Thoracic aorta (tissue), 2 donors: ENCODE measurements at places on chromosomes 6 and 20. TPM values are rescaled to one million over a fixed set of nuclear protein-coding genes. Genes with fewer than 3 reads are reported as not detected.

DNA sequence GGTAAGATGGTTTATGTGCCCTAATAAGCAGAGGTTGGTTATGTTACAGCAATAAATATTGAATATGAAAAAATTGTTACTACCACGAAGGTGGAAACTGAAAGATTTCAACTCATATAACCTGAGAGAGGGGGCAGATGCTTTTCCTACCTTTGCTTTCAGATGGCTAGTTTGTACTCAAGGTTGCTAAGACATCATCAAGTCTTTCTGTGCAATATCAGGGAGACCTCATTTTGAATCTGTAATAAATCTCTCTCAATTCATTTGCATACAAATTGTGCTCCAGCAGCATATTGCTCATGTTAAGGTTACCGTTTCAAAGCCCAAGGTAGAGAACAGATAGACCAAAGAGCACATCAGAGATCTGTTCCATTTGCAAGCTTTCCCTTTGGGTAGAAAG lies 220.4 kb downstream of the KHDC1L start:
- no peaks in the 10 kb centered on the region for H3K4me1 ChIP-seq
- H3K4me3 ChIP-seq: no peak overlapping the region
- no peaks in the 10 kb centered on the region for H3K27me3 ChIP-seq
- H3K36me3 ChIP-seq: no peaks in the 10 kb centered on the region
- no peak for DNase-seq
- H3K27ac ChIP-seq: no peak overlapping the region

DNA sequence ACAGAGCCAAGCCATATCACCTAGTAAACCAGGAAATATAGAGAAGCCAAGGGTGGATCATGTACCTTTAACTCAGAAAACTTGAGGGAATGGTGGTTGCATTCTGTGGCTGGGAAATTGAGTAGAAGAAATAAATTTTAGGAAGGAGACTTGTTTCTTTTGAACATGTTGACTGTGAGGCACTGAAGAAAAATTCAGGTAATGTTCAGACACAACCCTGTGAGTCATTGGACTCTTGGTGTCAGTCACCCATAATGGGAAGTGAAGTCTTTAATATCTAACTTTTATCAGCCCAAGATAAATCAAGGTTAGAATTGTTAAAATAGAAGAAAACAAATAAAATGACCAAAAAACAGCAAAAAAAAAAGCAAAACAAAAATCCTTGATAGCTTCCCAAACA lies 98.8 kb upstream of the GRIK2 start:
- no peaks in the 10 kb centered on the region for H3K36me3 ChIP-seq
- no peaks in the 10 kb centered on the region for H3K27me3 ChIP-seq

GRCh38 chr20:24109537-24109936 lies 121.0 kb upstream of the GGTLC1 start:
- no peaks in the 10 kb centered on the region for H3K27me3 ChIP-seq
- no peak overlapping the region for H3K27ac ChIP-seq
- no peak for DNase-seq
- H3K4me3 ChIP-seq: no peak overlapping the region
- no peaks in the 10 kb centered on the region for H3K4me1 ChIP-seq

- H3K4me3 ChIP-seq: no peak overlapping the region
- DNase-seq: no peak
- no peak overlapping the region for H3K27ac ChIP-seq
- H3K27me3 ChIP-seq: no peaks in the 10 kb centered on the region
Observed at GRCh38 chr6:160110586-160111123, 11.0 kb upstream of the SLC22A1 start.

Gene LY6G5C
- not detected for total RNA-seq

- DNase-seq: no peak
- no peak overlapping the region for H3K4me3 ChIP-seq
- H3K4me1 ChIP-seq: no peaks in the 10 kb centered on the region
Observed at GRCh38 chr20:14785065-14785743, 447.8 kb upstream of the FLRT3 start.

Gene MUC22
- not detected for total RNA-seq

GRCh38 chr6:152463164-152463563 lies 174.0 kb downstream of the SYNE1 start:
- no peak overlapping the region for H3K27ac ChIP-seq
- no peak for DNase-seq
- no peaks in the 10 kb centered on the region for H3K4me1 ChIP-seq

Gene EYS
- total RNA-seq: not detected

GRCh38 chr6:50655848-50656453 lies 57.4 kb upstream of the TFAP2D start:
- H3K4me1 ChIP-seq: no peaks in the 10 kb centered on the region
- H3K27ac ChIP-seq: no peak overlapping the region
- DNase-seq: no peak
- H3K27me3 ChIP-seq: no peaks in the 10 kb centered on the region

DNA sequence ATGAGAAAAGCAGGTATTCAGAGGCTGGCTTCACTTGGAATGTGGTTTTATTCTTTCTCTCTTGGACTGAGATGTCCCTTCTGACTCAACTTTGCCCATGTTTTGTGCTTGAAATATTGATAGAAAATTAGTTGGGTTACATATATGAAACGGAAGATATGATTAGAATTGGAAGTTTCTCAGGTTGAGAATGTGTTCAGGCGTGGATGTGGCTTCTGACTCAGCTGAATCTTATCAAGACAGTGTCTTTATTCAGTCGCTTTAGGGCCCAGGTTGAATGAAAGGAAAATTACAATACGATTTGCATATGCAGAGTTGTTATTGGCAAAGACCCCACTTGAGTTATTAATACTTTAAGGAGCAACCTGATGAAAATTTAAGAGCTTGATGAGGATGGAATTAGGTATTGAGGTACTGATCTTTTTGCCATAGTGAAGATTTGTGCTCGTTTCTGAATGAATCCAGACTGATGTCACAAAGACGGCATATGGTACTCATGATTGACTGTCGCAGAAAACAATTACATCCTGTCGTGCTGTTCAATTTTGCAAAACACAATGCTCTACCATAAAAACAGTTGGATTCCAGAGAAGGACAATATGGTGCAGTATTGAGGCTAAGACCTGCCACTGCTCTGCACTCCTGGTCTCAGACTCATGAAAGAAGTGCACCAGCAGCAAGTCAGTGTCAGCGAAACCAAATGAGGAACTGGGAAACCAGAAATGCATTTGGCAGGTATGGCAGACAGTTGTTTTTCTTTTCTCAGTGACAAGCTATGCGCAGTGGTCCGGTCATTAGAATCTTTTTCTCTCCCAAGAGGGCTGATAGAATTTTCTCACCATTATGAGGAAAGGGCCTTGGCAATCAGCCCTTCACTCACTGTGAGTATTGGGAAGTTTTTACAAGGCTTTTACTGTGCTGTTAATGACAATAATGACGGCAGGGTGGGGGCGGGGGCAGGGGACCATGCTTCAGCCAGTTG lies 158.3 kb downstream of the DOK5 start:
- H3K27ac ChIP-seq: no peak overlapping the region
- no peak overlapping the region for H3K4me3 ChIP-seq
- H3K27me3 ChIP-seq: no peaks in the 10 kb centered on the region
- no peaks in the 10 kb centered on the region for H3K36me3 ChIP-seq
- H3K4me1 ChIP-seq: no peaks in the 10 kb centered on the region

DNA sequence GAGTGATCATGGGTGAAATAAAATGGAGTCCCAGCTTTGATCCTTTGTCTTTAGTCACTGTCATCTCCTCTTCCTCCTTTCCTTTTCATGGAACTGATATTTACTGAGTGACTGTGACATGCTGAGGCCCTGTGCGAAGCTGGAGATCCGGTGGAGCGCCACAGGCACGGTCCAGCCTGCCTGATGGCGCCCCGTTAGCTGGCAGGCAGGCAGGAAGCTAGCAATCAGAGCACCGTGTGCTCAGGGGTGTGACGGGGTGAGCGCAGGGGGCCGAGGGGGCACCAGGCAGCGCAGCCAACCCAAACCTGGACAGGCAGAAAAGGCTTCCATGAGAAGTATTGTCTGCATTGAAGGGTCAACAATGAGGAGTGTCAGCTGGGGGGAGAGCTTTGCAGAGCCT lies 100.2 kb upstream of the AKAP12 start:
- H3K4me1 ChIP-seq: no peaks in the 10 kb centered on the region
- no peak for DNase-seq
- H3K27ac ChIP-seq: no peak overlapping the region
- H3K4me3 ChIP-seq: no peak overlapping the region

DNA sequence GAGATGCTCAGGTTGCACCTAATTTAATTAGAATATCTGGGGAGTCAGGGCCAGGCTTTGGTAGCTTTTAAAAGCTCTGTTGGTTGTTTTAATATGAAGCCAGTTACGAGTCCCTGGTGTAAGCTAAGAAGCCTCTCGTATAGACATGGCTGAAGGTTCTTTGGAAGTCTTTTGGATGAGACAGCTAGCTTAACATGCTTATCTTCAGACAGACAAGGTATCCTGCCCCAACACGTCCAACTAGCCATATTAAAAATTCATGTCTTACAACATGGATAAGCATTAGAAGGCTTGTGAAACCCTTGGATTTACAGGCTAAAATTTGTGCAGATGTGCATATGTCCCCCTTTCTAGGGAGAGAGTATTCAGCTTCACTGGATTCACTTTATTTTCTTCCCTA lies 105.7 kb upstream of the KCNK16 start:
- no peak for DNase-seq
- peaks cover 23% of the 10 kb centered on the region for H3K4me1 ChIP-seq
- no peak overlapping the region for H3K27ac ChIP-seq

Gene BPIFB1
- total RNA-seq: not detected

DNA sequence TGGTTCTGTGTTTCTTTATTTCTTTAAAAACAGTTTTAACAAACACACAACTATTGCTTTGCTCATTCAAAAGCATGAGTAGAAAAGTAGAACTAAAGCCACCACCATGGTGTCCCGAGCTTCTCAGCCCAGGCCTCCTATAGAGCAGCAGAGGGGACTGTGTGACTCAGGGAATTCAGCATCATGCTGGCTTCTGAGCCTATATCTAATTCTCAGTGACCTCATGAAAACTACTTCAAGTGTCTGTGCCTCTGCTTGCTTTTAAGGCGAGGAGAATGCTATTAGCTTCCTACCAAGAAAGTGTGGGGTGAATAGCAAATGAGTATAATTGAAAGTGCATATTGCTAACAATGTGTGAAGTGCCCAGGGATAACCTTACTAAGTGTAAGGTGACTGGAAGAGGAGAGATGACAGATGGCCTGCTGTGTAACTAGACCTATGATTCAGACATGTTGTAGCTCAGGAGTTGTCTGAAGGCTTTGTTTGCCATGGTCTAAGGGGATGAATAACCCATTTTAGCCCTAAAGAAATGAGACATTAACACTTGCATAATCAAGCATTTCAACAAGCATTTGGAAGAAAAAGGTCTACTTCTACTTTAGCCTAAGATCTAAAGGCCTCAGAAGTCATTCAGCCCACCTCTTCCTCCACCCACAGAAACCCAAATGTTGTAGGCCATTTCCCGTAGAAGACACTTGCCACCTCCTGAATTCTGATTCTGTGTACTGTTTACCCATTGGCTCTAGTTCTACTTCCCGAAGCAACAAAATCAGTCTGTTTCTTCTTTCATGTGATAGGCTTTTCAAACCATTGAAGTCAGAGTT lies 121.5 kb upstream of the ARG1 start:
- H3K4me3 ChIP-seq: no peak overlapping the region
- H3K27me3 ChIP-seq: no peaks in the 10 kb centered on the region
- no peaks in the 10 kb centered on the region for H3K4me1 ChIP-seq
- no peak for DNase-seq
- no peak overlapping the region for H3K27ac ChIP-seq

Gene KCNQ5
- total RNA-seq: 8.5 TPM

DNA sequence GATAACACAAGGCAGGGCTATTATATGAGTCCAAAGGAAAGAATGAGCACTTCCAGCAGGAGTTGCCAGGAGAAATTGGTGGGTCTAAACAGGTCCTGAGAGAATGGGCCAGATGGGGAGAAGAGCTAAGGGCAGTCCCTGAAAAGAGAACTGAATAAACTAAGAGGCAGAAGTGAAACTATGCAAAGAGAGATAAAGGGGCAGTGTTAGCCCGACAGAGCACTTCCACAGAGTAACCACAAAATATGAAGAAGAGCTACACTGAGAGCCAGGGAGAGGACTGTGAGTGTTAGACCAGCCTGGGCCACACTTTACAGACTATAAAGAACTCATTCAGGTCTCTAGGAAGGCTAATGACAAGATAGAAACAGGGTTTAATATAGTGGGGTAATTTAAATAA lies 43.8 kb downstream of the RALGAPA2 start:
- H3K27me3 ChIP-seq: no peaks in the 10 kb centered on the region
- no peak overlapping the region for H3K27ac ChIP-seq
- H3K4me3 ChIP-seq: no peak overlapping the region
- no peaks in the 10 kb centered on the region for H3K36me3 ChIP-seq
- no peaks in the 10 kb centered on the region for H3K4me1 ChIP-seq
- no peak for DNase-seq

GRCh38 chr20:29876911-29877285 lies 1380.6 kb upstream of the DEFB115 start:
- no peak overlapping the region for H3K4me3 ChIP-seq
- no peak for DNase-seq
- no peaks in the 10 kb centered on the region for H3K27me3 ChIP-seq
- no peaks in the 10 kb centered on the region for H3K4me1 ChIP-seq

Gene TRIM38
- 25.1 TPM for total RNA-seq

Gene VAPB
- total RNA-seq: 32.8 TPM

- no peak for DNase-seq
- peak overlapping the region; percentile 42 for H3K4me3 ChIP-seq
- no peaks in the 10 kb centered on the region for H3K27me3 ChIP-seq
- peaks cover 39% of the 10 kb centered on the region for H3K36me3 ChIP-seq
- peaks cover 33% of the 10 kb centered on the region for H3K4me1 ChIP-seq
Observed at GRCh38 chr6:56524891-56525703, 117.6 kb downstream of the DST start.

Gene ABCC10
- total RNA-seq: 58.9 TPM

Gene NRM
- 17.1 TPM for total RNA-seq

GRCh38 chr6:137443901-137444300 lies 50.3 kb downstream of the OLIG3 start:
- no peaks in the 10 kb centered on the region for H3K36me3 ChIP-seq
- no peak overlapping the region for H3K27ac ChIP-seq
- no peak for DNase-seq
- H3K4me3 ChIP-seq: no peak overlapping the region
- no peaks in the 10 kb centered on the region for H3K4me1 ChIP-seq
- H3K27me3 ChIP-seq: no peaks in the 10 kb centered on the region

Gene C20orf96
- total RNA-seq: 6.2 TPM

GRCh38 chr20:51946586-51946985 lies 144.3 kb upstream of the SALL4 start:
- no peaks in the 10 kb centered on the region for H3K4me1 ChIP-seq
- no peaks in the 10 kb centered on the region for H3K36me3 ChIP-seq
- DNase-seq: no peak
- no peaks in the 10 kb centered on the region for H3K27me3 ChIP-seq
